Stromal cell of bone marrow (primary cell): ENCODE measurements at places on chromosomes 3 and 15.

DNA sequence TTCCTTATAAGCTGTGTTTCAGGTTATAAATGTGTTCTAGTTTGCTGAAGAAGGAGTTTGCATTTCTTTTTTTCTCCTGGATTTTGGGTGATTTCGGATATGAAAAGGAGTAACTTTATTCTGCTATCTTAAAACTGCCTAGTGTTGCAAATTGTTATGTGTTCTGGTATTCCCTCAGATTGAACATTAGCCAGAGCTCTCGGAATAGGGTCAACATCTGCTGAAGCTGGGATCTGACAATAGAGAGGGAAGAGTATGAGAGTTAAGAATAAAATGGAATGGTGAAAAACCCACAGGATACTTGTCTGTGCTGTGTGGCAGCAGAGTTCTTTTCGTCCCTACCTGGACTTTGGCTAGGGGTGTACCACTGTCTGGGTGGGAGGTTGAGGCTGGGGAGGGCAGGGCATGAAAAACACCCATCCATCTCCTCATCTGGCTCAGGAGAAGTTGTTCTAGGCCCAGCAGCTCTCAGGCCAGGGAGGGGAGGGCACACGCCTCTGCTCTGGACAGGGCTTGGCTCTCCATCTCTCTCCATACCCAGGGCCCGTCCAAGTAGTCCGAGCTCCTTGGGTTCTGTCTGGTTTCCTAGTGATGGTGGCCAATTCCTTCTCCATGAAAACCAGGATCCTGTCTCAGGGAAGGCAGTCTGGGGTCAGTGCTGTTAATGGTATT is 13.2 kb downstream of the SPSB4 start:
- DNase-seq, result no peak

- no peak for DNase-seq
Measured at GRCh38 chr15:54917312-54917711, 279.4 kb downstream of the RSL24D1 start.

DNA sequence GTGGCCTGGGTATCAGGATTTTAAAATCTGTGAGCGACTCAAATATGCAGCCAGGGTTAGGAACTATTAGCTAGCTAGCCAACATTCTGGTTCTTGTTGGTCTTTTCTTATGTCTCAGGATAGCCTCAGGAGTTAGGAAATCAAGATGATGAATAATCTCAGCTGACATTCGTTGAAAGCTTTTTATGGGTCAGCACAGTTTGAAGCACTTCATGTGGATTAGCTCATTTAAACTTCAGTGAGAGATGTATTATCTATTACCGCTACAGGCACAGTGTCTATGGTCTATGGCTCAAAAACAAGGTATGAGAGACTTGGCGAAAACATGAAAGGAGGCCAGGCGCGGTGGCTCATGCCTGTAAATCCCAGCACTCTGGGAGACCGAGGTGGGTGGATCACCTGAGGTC is 187.5 kb upstream of the THRB start:
- peak; percentile 58 for DNase-seq

DNA sequence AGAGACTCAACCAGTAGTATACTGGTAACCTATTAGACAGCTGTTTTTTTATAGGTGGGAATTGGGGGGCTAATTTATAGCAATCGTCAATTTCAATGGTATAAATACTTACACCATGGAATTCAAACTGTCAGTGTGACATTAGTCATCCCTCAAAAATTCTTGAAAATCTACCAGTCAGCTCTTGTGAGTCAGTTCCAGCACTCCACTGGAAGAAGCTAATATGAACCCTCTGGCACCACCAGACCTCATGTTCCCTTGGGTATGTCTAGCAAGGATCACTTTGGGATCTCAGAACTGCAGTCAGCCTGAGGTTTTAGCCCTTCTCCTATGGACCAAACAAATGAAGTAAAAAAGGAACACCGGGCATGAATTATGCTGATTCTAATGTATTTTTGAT is 11.8 kb upstream of the UACA start:
- peak; percentile 81 for DNase-seq

DNA sequence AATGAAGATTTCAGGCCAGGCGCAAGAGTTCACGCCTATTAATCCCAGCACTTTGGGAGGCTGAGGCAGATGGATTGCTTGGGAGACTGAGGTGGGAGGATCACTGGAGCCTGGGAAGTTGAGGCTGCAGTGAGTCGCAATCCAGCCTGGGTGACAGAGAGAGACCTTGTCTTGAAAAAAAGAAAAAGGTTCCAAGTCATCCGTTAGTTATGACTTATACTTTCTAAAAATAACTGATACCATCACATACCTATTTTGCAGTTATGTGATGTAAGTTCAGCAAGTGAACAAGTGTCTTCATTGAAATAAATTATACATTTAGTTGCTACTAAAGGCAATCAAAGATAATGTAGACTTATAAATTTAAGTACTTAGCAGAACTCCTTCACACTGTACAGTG is 22.1 kb downstream of the CLPX start:
- DNase-seq, result no peak

- DNase-seq, result no peak
Measured at GRCh38 chr15:93900476-93901400, 330.6 kb upstream of the MCTP2 start.

DNA sequence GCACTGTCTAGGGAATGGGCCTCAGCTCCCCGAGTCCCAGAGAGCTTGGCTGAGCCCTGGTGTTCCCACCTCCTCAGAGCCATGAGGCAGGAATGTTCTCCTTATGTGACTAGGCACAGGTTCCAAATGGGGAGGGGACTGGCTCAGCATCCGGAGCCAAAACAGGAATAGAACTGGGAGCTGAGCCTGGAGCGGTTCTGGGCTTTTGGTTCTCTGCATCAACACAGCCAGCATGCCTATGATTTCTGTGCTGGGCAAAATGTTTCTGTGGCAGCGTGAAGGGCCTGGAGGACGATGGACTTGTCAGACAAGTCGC is at the start of gene FAM131A:
Gene FAM131A (plus strand): TSS at position 202 of the 316 bp plus-strand sequence. CDS start 31 bp downstream, at position 233.
- DNase-seq, result no peak

- DNase-seq, result no peak
Measured at GRCh38 chr3:167668651-167669050, 14.9 kb upstream of the WDR49 start.

DNA sequence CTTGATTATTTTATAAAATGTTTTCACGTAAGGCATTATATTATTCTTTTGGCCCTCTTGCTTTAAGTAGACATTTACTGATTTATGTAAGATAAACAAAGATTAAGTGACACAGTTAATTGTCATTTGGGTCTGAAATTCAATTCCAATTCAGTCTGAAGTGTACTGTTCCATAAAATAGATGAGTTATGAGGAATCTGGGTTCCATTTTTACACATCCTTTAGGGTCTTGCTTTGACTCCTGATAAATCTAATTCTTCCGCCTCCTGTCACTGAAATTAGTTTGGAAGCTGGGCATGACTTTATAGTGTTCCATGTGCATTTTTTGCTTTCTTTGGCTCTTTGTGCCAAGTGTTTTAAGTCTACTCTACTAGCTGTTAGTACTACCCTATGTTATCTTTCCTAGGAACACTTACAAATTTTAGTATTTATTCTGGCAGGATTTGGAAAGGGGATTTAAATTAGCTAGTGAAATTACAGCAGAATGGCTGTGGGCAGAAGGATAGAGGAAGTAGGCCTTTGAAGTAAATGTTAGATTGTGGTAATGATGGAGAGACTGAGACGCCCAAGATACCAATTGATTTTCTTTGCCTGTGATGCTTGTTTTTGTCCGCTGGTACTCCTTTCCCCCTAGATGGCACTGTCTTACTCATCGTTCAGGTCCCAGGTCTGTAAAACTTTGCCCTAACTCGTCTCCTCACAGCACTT is 14.3 kb downstream of the ARL8B start:
- DNase-seq, result no peak

DNA sequence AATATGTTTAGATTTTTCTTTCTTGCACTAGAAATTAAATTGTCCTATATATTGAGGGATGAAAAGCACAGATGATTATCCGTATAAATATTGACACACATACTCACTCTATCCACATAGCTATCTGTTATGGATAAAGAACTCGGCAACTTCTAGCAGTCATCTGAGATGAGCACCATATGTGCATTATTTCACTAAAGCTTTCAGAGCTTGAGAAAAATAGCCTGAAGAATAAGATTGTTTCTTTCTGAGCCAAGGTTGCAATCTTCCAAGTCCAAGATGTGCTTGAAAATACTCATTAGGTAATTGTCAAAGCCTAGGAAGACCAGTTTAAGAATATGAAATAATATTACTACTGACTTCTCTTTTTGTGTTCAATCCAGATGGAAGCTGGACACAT is 40.5 kb downstream of the COL8A1 start:
- no peak for DNase-seq

GRCh38 chr3:179093807-179094206 is 22.2 kb upstream of the ZMAT3 start:
- no peak for DNase-seq

- no peak for DNase-seq
Measured at GRCh38 chr15:28085489-28086174, 13.5 kb downstream of the OCA2 start.

- no peak for DNase-seq
Measured at GRCh38 chr3:97612632-97613031, 151.9 kb upstream of the ARL6 start.

DNA sequence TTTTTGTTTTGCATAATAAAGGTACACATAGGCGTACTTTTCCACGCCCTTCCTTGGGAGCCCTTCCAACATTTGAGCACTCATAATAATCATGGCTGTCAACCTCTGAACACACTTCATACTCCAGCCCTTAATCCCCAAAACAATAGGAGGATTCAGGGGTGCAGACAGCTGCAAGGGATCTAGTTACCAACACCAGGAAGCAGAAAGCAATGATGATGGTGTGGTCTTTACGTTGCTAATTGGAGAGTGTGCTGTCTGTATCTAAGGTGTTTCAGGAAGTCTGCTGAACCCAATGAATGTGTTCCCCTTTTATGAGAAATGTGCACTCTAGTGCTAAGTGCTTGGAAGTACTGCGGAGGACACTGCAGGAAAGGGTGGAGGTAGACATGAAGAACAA is 60.3 kb upstream of the PDZRN3 start:
- no peak for DNase-seq

DNA sequence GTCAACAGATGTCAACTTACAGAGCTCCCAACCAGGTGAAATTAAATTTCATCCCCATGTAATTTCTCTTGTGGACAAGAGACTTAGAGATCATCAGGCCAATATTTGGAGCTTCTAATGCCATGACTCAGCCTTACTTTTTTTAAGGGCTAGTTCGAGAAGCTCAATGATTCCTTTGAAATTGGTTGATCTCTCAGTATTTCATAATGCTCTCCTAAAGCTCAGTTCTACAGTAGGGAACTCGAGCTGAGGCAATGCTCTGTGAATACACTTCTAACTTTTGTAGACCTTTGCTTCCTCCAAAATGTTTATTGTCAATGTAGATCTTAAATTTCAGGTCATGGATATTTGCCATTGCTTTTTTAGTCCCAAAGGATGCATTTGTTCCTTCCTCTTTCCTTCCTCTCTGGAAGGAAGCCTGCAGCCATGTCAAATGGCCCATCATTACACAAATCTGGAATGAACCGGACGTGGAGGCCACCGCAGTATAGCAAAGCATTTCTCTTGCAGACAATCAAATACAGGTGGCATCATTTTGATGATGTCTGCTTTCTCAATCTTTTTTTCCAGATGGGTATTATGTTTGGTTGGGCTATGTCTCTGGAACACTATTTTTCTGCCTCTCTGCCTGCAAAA is 28.3 kb downstream of the STARD5 start:
- DNase-seq, result no peak

- DNase-seq, result no peak
Measured at GRCh38 chr3:110077093-110077492, 739.7 kb upstream of the DPPA4 start.

- DNase-seq, result no peak
Measured at GRCh38 chr15:82020625-82021394, 25.0 kb downstream of the MEX3B start.

DNA sequence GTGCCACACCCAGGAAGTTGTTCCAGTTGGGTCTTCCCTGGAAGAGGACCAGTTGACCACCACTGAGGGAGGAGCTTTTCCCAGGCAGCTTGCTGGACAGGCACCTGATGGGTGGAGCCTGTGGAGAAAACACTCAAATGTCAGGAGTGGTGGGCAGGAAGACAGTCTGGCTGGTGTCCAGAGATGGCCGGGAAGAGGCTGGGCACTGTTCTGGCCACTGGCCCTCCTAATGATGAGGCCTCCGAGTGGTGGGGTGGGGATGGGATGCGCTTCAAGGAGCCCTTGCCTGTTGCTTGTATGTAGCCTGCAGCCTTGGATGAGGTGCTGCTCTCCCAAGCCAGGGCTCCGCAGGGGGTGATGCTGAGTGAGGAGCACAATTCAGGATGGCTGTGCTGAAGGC is 12.3 kb downstream of the PLEKHO2 start:
- DNase-seq, result no peak

GRCh38 chr15:29126821-29127461 is 142.7 kb downstream of the NSMCE3 start:
- DNase-seq, result no peak

- no peak for DNase-seq
Measured at GRCh38 chr15:77475001-77475400, 54.3 kb downstream of the HMG20A start.

DNA sequence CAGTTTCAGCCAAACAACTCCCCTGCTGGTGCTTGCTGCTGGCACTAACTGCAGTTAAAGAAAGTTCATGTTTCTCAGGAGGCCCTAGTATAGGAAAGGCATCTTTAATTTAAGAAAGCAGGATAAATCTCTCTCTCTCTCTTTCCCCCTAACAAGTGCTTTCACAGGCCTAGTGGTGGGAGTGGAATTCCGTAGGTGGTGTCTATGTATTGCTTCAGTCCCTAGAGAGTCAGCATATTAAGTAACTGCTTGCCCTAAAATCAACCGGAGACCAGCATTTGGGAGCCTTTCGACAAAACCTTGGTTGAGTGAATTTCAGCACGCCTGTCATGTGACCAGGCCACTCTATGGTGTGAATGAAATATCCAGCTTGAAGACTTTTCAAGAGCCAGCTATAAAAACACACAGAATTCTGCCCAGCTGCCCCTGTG is 169.2 kb upstream of the TGFBR2 start:
- peak; percentile 47 for DNase-seq

GRCh38 chr3:30226601-30227151 is 379.7 kb upstream of the TGFBR2 start:
- DNase-seq, result no peak

DNA sequence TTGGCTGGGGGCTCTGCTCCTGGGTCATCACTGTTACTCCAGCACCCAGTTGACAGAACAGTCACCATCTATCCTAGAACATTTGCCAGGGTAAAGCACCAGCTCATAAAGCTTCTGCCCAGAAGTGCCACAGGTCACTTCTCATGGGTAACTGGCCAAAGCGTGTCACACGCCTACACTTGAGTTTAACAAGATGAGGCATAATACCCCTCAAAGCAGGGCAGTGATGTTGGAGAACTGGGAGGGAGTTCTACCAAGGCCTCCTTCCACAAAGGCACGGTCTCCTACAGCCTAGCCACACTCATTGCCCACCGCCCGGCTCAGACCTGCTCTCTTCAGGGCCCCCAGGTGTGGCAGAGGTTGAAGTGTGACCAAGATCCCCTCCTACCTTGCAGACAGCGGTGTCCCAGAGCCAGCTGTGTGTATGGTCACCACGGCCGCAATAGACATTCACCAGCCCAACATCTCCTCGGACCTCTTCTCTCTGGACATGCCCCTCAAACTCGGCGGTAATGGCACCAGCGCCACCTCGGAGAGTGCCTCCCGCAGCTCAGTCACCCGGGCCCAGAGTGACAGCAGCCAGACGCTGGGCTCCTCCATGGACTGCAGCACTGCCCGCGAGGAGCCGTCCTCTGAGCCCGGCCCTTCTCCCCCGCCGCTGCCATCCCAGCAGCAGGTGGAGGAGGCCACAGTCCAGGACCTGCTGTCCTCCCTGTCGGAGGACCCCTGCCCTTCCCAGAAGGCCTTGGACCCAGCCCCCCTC is 107.7 kb downstream of the ETFA start:
- DNase-seq, result no peak
